ENCODE measurements at places on chromosomes 5 and 9. TPM values are rescaled to one million over a fixed set of nuclear protein-coding genes. Genes with fewer than 3 reads are reported as not detected.

LRRC26 gene
- not detected for total RNA-seq

MSANTD3 gene
- 64.7 TPM for total RNA-seq

PCDHGA2 gene
- total RNA-seq = 1.1 TPM

TLX3 gene
- not detected for total RNA-seq

NCBP1 gene
- total RNA-seq = 37.4 TPM

IFNB1 gene
- total RNA-seq = not detected

SPATA31C1 gene
- total RNA-seq = not detected

SPATA6L gene
- total RNA-seq = 0.21 TPM

TAS2R1 gene
- not detected for total RNA-seq

NSA2 gene
- 114 TPM for total RNA-seq

PRSS3 gene
- not detected for total RNA-seq

GLRA1 gene
- not detected for total RNA-seq

CDX1 gene
- total RNA-seq = not detected

LHFPL2 gene
- total RNA-seq = 35.4 TPM

CXXC5 gene
- total RNA-seq = 253 TPM

DNA sequence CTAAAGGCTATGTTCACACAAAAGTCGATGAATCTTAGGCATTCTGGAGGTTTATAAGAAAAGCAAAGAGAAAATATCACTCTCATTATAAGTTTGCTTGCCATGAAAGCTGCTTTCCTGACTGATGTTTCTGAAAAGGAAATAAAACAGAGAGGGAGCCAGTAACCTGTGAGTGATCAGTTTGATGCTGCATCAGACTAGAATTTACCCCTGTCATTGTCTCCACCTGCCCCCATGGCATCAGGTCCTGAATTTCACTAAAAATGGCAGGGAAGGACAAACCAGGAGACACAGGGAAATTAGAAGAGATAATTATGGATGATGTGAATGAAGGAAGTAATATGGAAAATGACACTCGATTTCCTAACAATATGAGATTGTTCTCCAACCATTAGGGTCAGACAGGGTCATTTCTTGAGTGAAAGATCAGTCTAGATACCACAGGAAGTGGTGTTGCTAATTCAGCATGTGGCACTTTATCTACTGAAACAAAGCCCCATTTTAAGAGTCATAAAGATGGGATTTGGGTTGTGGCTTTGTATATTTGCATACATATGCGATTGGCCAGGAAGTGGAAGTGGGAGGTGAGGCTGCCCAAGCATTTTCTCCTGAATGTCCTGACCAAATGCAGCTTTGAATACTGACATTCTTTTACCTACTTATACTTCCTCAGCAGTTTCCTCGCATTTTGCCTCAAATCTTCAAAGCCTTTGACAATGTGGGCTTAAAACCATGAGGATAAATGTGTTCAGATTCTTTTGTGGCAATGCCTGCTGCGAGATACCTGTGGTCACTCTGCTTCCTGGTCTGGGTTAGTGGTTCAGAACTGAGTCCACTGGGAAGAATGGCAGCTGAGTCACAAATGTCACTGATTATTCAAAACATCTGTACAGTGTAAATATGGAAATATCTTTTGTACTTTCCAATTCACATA lies 29.7 kb downstream of the MEGF10 start:
- DNase-seq = peak; percentile 89

GRCh38 chr5:139808481-139809330 lies 13.1 kb downstream of the PSD2 start:
- peak; percentile 52 for DNase-seq

DNA sequence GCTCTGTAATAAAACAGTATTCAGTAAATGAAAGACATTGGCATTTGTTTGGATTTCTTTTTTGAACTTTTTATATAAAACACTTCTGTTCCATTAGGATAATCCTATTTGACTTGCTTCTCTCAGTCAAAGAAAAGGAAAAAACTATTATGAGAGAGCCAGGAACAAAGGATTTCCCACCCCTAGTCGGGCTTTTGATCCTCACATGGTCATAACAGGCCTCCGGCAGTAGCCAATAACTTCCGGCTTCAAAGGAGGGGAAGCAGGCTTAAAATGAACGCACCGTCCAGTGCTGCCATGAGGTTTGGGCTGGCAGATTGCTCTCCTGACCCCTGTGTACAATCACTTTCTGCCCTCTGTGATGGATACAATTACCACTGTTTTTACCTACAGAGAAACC lies 209.3 kb downstream of the ZNF608 start:
- no peak for DNase-seq

GRCh38 chr5:133331941-133332340 lies 280.1 kb downstream of the HSPA4 start:
- no peak for DNase-seq

DNA sequence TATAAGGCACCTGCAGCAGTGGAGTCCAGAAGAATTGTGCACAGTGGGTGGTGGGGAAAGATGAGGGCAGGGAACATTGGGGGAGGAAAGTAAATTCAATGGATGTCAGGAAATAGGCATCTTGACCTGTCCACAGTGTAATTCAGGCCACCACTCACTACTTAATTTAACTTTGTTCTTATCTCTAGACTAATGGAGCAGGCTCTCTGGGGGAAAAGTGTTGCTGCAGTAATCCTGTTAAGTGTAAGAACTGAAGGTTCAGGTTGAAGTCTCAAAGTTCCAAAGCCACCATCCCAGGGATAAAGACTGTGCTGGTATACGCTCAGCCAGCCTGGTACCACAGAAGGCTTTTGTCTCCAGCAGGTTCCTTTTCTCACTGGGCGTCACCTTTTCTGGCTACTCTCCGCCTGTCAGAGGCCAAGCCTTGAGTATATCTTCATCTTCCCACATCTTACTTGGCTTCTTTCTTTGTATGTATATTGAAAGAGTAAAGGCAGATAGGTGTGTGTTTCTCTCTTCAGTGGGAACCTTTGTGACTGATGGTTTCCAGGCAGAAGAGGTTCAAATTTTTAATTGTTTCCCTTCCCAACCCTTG lies 150.9 kb upstream of the DMRT1 start:
- no peak for DNase-seq

- no peak for DNase-seq
These were observed 287.0 kb upstream of the SEMA6A start for GRCh38 chr5:116861666-116862065.

GRCh38 chr9:93967020-93967803 lies 12.1 kb upstream of the BARX1 start:
- DNase-seq = no peak

- no peak for DNase-seq
These were observed 31.5 kb upstream of the PPP3R2 start for GRCh38 chr9:101626295-101626694.

DNA sequence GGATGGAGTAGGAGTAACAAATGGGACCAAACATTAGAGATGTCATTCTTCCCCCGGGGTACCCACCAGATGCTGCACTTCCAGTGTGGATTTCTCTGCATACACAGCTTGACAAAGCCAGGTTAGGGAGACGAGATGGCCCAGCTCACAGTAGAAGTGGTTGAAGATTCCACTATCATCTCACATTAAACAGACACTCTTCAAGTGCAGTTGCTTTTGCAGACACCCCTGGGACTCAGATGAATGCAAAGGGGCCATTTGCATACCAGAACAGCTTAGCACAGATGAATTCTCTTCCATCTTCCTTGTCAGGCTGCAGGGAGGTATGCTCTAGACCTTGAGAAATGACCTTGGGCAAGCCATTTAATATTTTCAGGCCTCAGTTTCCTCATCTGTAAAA lies 12.6 kb upstream of the C5orf58 start:
- no peak for DNase-seq

DNA sequence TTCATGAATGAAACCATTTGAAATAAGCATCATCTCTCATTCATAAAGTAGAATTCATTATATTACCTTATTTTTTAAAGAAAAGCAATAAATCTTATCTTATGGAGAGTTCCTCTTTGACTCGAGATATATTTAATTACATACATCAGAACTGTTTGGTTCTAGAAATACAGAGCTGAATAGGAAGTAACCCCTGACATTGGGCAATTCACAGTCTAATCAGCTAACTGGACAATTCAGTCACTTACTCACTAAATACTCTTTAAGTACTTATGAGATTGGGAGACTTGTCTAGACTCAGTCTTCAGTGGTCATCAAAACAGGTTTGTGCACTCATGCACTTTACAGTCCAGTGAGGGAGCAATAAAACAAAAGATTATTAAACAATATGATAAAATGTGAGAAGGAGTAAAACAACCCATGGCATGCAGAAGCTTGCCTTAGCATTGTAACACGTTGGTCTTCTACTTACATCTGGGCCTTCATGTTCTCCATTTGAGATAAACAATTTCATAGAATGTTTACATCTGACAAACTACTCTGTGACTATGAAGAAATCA lies 11.5 kb upstream of the FBXO38 start:
- DNase-seq = no peak

GRCh38 chr5:113133211-113133975 lies 156.8 kb downstream of the DCP2 start:
- no peak for DNase-seq

- no peak for DNase-seq
These were observed 17.5 kb upstream of the OR13C9 start for GRCh38 chr9:104635456-104635855.

DNA sequence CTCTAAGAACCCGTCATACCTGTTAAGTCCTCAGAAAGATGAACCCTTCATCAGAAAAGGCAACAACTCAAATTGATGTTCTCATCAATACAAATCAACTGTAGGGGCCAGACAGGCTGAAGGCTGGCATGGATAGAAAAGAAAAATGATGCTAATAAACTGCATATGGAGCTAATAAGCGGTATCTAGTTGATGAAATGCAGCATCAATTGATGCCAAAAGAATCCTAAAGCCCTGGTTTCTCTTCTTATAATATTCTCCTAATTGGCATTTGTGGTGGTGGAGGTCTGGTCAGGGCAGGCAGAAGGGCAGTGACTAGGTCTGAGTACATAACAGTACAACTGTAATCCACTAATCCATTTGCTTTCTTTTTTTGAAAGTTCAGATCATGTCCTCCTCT lies 322.5 kb downstream of the SPOCK1 start:
- no peak for DNase-seq

GRCh38 chr5:112146323-112147226 lies 272.5 kb downstream of the EPB41L4A start:
- peak; percentile 88 for DNase-seq

GRCh38 chr5:89263846-89264245 lies 380.9 kb upstream of the MEF2C start:
- no peak for DNase-seq

DNA sequence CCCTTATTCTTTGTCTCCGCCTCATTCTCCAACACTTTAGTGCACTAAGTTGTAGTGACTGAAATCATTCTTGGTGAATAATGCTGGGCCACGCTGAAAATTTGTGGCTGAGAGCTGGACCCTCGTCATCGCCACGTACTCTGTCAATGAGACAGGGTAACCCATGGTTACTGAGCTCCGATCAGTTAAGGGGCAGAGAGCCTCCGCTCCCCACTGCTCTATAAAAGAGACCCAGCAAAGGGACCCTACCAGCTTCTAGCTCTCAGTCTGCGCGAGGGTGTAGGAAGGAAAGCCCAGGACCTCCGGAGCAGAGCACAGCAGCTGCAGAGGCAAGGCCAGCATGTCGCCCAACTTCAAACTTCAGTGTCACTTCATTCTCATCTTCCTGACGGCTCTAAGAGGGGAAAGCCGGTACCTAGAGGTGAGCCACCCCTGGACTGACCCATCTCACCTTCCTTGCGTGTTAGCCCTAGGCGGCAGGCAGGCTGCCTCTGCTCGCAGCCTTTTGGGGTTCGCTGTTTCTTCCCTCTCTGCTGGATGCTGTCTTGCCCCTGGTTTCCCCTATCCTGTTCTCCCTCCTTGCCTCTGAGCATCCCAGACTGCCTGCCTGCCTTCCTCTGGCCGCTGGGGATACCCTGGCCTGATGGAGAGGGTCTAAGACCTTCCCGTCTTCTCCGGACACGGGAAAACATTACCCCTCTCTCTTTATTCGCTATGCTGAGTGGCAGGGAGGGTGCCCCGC lies at the start of gene CRHBP:
CRHBP (plus strand) TSS at position 251 of the 742 bp plus-strand sequence; CDS start at position 341, 90 bp downstream.
- DNase-seq = no peak

DNA sequence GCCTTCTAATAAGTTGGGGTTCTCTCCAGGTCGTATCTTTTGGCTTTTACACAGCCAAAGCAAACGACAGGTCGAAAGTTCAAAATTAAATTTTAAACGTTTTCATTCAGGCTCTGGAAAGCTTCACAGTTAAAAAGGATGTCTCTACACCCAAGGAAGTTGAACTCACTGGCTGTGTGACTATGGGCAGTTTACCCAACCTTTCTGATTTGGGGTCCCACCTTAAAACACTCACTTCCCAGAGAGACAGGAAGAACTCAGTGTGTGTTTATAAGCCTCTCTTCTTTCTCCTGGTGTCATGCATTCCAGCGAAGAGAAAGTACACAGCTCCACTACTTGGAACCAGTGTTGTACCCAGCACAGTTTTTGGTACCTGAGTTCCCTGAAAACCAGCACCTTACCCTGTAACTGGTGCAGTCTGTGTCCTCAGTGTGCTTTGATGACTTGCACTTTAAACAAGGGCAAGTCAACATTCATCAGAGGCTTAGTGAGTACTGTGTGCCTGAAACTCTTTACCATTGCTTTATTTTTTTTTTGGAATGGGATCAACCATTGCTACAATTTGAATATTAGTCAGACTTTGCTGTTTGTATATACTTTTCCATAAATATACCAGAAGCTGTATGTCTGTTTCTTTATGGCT lies 1.7 kb downstream of the SRD5A1 start:
- DNase-seq = no peak

DNA sequence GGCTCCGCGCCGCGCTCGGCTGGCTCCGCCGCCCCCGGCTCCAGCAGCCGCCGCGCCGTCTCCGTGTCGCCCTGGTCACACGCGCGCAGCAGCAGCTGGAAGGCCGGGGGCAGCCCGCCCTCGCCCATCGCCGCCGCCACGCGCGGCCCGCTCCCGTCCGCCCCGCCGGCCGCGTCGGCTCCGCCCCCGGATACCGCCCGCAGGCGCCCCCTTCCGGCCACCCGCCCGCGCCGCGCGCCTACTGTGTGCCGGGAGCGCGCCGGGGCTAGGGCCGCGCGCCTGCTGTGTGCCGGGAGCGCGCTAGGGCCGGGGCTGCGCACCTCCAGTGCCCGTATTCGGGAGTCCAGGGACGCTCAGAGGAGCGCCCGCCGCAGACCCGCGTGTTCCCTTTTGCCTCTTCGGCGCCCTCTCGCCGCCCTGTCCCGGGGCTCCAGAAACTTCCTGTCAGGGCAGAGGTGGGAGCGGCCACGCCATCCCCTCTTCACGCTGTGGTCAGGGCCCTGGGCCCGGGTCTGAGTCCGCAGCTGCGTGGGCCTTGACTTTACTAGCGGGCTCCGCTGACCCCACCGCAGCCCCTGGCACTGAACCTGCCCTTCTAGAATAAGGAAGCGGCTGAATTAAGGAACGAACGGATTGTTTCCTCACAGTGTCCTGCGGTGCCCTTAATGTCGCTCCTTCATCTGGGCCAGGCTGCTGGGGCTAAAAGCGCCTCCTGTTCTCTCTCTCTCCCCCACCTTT lies at the start of gene ANKS6:
ANKS6 (minus strand) TSS at position 192 of the 738 bp plus-strand sequence; CDS start at position 128, 64 bp downstream.
- peak; percentile 80 for DNase-seq
